ENCODE measurements at places on chromosomes 7 and 10.

- DNase-seq = no peak
These were observed 30.8 kb upstream of the EFCAB10 start for GRCh38 chr7:105611856-105612775.

DNA sequence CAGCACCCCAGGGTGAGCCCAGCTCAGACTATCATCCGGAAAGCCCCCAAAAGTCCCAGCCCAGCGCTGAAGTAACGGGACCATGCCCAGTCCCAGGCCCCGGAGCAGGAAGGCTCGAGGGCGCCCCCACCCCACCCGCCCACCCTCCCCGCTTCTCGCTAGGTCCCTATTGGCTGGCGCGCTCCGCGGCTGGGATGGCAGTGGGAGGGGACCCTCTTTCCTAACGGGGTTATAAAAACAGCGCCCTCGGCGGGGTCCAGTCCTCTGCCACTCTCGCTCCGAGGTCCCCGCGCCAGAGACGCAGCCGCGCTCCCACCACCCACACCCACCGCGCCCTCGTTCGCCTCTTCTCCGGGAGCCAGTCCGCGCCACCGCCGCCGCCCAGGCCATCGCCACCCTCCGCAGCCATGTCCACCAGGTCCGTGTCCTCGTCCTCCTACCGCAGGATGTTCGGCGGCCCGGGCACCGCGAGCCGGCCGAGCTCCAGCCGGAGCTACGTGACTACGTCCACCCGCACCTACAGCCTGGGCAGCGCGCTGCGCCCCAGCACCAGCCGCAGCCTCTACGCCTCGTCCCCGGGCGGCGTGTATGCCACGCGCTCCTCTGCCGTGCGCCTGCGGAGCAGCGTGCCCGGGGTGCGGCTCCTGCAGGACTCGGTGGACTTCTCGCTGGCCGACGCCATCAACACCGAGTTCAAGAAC, 1.1 kb downstream of the VIM start:
- DNase-seq = peak; percentile 35

GRCh38 chr7:16875861-16876260, 5.9 kb downstream of the AGR3 start:
- no peak for DNase-seq

GRCh38 chr7:143130541-143130940, 1.3 kb upstream of the PIP start:
- no peak for DNase-seq

DNA sequence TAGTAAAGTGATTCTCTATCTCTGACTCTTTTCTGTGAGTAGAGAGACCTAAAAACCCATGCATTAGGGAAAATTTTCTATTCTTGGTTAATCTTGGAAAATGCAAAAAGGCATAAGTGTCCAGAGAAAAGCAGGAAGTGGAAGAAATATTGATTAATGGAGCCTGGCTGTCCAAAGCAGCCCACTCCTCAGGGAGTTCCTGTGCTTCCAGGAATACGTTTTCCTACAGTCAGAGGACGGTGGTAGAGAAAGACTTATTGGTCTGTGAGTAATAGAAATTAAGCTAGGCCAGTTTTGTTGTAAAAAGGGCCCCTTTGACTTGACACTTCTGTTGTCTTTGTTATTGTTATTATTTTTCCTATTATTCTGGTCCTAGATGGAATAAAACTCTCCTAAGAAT, 157.8 kb downstream of the NRP1 start:
- no peak for DNase-seq

DNA sequence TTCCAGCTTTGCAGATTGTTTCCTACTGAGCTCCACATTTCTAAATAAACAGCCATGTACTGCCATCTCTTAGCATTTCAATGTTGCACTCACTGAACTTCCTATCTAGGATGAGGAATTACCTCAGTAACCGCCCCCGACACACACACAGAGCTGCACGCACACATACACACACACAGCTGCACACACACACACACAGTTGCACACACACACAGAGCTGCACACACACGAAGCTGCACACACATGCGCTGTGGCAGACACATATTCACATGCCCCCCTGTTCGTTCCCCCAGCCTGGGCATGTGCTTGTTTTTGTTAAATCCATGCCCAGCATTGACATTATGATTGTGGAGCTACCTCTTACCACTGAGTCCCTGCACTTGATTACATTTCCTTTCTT, 39.6 kb upstream of the CNPY1 start:
- no peak for DNase-seq

DNA sequence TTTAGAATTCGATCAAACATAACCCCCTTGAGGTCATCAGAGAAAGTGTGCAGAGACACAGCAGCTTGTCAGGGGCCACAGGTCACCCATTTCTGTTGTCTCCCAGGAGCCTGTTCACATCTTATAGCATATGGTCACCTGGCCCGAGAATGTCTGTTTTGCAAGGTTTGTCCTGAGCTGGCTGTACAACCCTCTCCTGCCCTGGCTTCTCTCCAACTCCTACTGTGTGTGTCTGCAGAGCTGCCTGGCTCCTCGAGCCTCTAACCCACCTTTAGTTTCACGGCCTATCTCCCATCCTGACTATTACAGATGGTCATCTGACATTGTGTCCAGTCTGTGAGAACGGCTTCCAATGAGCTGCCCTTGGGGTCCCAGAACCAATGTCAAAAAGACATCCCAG, 683.4 kb downstream of the SDK1 start:
- DNase-seq = no peak

DNA sequence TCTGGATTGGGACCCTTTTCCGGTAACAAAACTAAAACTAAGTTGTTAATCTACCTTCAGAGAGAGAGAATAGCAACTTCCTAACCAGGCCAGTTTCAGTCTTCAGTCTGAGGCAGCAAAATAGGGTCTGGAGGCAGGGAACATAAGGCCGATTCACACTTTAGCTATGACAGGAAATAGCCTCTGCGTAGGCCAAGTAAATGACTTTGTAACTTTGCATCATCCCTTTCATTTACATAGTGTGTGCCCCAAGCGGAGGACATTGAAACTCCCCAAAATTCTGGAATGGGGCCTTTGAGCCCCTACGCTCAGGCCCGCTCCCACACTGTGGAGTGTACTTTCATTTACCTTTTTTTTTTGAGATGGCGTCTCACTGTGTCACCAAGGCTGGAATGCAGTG, 1.7 kb upstream of the UPP1 start:
- no peak for DNase-seq

- DNase-seq = no peak
These were observed 24.7 kb downstream of the EN2 start for GRCh38 chr7:155482511-155483183.

DNA sequence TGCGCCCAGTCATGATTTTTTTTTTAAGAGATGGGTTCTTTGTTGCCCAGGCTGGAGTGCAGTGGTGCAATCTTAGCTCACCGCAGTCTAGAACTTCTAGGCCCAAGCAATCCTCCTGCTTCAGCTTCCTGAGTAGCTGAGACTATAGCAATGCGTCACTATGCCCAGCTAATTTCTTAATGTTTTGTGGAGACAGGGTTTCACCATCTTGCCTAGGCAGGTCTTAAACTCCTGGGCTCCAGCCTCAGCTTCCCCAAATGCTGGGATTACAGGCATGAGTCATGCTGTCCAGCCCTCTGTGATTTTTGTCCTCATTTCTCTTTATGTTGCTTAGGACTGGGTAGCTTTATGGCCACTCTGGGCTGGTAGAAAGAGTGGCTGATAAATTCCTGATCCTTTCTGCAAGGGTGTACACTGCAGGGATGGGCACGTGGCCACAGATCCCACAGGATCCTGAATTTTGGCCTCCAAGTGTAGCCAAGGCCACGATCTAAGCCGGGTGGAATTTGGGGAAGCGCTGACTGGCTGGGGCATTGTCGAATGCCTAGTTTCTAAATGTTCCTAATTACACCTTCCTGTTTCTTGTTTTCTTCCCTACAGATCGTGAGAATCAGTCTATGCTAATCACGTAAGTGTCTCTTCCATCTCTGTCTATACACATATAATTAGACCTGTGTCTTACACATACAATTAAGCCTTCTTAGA, 24.1 kb upstream of the MYH16 start:
- DNase-seq = no peak

DNA sequence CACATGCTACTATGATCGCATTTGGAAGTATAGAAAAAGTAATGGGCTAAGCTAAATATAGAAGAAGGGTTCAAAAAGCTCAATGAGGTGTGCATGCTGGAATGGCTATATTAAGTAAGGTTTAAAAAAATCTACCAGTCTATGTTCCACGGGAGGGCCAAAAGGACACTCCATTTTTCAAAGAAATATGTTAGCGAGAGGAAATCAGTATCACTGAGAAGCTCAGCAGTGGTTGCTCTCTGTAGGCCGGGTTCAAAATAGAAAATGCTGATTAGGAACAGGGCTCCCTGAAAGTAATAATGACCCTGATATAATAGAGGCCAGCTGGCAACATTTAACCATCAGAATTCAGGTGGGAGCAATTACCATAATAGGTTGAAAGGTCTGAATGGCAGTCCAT, 224.5 kb upstream of the SEMA3E start:
- DNase-seq = no peak

DNA sequence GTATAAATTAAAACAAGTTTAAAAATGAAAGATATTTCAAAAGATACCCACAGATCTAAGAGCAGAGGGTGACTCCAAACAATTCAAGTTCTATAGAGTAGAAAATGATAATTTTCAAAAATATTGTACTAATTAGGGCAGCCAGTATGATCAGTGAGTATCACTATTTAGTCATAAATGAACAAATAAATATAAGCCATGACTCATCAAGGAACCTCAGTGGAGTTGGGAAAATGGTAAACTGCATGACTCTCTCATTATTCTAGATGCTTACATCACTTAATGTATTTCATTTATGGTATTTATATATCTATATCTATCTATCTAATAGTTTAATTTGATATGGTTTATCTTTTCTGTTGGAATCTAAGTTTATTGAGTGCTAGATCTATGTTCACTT, 94.3 kb downstream of the THSD7A start:
- DNase-seq = no peak

- DNase-seq = no peak
These were observed 1308.2 kb downstream of the GATA3 start for GRCh38 chr10:9362721-9363120.

- no peak for DNase-seq
These were observed 15.8 kb downstream of the RPP30 start for GRCh38 chr10:90887555-90887954.

DNA sequence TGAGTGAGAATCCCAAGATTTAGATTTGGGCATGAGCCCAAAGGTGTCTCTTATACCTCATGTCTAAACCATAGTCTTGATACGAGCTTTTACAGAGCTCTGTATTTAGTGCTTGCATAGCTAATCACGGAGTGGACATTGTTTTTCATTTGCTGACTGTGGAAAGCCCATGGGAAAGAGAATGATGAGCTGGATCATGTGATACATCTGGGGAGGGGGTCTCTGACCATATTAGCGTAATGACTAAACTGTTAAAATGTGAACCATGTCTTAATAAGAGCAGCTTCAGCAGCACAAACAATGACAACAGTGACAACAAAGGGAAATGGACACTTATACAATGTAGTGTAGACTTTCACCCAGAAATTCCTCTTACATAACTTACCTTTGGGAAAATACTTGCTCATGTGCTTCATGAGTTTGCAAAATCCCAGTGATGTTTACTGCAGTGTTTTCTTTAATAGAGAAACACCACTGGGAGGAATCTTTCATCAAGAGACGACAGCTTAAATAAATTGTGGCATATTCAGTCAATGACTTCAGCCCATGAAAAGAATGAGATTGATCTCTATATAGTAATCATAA, 44.0 kb upstream of the ITGB1 start:
- no peak for DNase-seq

DNA sequence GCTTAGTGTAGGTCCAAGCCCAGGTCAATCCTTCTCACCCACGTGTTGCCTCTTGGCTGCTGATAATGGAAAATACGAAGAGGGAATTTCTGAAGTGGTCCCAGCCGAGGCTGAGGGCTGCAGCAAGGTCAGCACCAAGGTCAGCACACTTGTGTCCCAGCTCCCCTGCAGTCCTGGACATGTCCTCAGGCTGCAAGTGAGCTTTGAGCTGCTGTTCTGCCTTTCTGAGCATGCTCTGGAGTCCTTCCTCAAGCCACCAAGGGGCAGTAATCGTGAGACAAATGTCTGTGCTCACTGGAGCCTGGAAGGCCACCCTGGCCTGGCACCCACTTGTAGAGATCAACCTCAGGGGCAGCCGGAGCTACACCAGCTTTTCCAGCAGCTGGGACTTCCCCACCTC, 28.3 kb downstream of the DRGX start:
- no peak for DNase-seq

- DNase-seq = no peak
These were observed 2.1 kb downstream of the RET start for GRCh38 chr10:43078986-43079273.

DNA sequence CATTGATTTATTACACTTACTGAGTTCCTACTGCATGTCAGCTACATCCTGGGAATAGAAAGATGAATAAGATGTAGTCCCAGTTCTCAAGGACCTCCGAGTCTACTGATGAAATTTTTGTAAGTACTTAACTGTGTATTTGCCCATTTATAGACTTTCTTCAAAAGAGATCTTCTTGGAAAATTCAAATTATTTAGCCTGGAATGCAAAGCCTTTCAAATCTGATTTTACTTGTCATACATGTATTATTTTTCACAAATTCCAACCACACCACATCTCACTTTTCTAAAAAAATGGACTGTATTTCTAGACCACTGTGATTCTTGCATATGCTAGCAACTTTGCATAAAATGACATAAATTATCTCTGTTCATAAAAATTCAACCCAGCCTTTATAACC, 581.3 kb downstream of the ATRNL1 start:
- no peak for DNase-seq

- no peak for DNase-seq
These were observed 9.4 kb downstream of the ARID5B start for GRCh38 chr10:61910894-61911293.

- DNase-seq = no peak
These were observed 24.4 kb upstream of the CDC14C start for GRCh38 chr7:48899932-48900331.

DNA sequence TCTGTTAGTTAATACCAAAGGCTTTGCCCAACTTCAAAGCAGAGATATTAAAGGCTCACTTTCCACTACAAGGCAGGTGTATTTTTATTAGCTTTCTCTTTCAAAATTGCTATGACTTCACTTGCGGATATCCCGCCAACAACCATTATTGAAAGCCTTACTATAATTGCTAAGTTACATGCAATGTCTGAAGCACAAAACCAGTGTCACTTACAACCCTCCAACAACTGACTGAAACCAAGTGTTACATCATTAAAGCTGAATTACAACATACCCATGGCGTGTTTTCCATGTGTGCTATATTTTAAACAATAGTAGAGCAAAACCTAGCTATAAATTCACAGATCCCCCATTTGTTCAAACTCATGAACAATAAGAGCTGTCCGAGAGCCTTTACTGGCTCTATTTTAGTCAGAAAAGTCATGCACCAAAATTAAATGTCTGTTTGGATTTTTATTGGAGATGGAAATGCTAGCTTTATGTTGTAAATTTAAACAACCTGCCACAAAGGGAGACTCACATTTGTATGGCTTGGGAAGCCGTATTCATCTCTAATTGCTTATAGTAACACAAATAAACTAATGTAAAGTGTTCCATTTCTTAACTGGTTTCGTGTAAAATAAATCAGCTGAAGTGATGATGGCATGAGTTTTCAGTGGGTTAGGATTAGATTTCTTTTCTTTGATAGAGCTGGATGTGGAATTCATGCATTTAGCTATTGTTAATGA, 227.1 kb downstream of the AGMO start:
- DNase-seq = no peak
